ENCODE measurements at places on chromosomes 12 and 14. TPM values are rescaled to one million over a fixed set of nuclear protein-coding genes. Genes with fewer than 3 reads are reported as not detected.

GRCh38 chr14:51396222-51396815 lies 156.3 kb downstream of the TMX1 start:
- peak; percentile 74 for DNase-seq

DNA sequence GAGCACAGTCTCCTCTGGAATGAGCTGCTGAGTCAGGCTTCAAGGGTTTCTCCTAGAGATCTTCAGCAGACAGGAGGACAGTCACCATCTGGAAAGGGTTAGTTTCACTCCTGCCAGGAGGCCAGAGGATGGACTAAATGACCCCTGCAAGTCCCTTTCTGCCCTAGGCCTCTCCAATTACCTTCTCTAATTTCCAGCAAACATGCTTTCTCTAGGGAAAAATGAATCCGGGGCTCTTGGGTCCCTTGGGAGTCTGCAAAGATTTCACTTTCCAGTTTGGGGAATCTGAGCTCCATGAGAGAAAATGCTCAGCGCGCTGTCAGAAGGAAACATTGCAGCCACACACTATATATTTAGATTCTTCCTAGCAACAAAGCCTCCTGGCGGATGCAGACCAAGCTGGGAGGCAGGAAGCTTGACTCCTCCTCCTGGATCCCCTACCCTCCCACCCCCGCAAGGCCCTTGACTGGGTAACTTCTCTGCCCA lies 184.4 kb upstream of the CCND2 start:
- peak; percentile 60 for DNase-seq

DNA sequence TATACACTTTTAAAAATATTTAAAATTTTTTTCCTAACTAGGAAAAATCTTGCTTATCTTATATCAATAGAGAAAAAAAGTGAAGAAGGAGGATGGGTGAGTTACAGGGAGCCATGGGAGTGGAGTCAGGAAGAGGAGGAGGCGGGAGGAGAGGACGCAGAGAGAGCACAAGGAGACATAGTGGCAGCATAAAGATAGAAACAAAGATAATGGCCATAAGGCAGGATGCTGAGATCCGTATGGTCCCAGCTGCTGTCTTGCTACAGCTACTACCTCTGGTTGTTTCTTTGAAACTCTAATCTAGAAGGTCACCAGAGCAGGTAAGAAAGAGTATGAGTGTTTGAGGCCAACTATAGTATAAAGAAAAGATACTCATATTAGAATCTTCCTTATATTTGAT lies 2.6 kb upstream of the SOX5 start:
- DNase-seq, result no peak

DNA sequence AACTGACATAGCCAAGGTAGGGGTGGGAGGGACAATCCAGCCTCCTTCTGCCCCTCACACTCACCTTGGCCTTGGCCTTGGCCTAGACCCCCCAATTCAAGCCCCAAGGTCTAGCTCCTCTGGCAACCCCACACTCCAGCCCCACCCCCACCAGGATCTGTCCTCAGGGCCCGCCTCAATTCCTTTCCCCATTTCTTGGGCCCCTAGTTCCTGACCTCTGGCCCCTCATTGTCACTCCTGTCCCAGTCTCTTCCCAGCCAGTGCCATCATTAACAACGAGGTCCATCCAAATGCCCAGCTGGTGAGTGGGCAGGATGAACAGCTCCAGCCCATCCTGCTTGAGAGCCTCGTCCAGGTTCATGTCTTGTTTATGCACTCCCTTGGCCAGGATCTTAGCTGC lies 6.8 kb upstream of the GDF11 start:
- DNase-seq, result no peak

DNA sequence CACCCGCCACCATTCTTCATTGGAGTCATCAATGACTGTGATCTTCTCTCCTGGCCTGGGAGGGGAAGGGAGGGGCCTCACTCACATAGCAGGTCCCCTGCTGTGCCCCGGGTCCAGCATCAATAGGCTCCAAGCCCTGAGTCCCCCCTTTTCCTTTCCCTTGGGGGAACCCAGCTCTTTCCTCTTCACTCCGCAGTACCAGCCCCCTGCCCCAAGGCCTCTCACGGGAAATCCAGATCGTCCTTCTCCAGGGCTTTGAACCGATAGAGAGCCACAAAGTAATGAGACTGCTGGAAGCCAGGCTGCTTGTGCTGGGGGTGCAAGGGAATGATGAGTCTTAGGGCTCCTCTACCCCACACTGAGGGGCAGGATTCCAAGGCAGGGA lies 6.7 kb downstream of the STAC3 start:
- no peak for DNase-seq

GRCh38 chr14:24673534-24674203 lies 39.7 kb upstream of the GZMB start:
- DNase-seq, result no peak

GRCh38 chr14:84566109-84566508 lies 963.8 kb upstream of the FLRT2 start:
- no peak for DNase-seq

DNA sequence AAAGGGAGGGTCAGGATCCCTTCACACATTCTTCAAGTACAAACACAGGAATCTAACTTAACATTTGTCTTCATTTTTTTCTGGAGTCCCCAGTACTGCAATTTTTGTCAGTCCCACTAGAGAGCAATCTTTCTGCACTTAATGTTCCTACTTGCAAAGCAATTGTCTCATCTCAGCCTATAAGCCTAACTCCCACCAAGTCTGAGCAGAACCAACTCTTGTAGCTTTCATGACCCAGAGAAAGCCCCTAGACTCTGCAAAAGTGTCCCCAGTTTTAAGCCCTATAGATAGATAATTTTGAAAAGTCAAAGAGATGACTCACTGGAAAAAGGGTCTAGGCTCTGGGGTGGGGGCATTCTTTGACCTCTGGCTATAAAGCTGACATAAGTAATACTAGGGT lies 1.8 kb upstream of the ZBTB39 start:
- peak; percentile 89 for DNase-seq

DNA sequence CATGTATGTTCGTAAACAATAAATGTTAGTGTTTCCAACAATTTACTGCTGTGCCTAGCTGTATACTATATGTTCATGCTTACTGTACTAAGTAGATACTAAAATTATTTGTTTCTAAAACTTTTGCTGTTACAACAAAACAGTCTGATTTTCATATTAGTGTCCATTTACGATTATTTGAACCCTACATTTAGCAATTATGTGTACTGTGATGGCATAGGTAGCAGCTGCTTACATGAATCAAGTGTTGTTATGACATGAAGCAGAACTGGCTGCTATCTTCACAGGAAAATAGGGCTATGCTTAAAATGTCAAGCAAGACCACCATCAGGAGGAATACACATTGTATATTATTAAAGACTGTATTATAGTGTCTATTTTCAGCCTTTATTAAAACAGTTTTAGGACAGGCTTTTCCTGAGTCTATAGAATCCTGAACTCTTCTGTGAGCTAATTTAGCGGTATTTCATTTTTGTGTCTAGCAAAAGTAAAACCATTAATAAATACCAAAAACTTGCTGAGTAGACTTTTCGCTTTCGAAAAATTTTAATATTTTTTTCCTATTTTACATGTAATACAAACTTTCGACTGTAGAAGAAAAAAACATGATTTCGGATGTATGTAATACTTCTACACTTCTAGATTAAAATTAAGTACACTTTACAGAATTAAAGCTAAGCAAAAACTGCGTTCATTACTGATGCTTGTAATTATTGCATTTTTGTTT lies 1.1 kb upstream of the WDR89 start:
- DNase-seq, result no peak

GRCh38 chr14:54169254-54169924 lies 212.8 kb upstream of the BMP4 start:
- DNase-seq, result no peak

- DNase-seq, result no peak
Measured at GRCh38 chr12:49478949-49479664, 59.7 kb upstream of the KCNH3 start.

- DNase-seq, result no peak
Measured at GRCh38 chr12:24256684-24257083, 307.2 kb upstream of the SOX5 start.

GRCh38 chr12:64997858-64998257 lies 123.2 kb downstream of the WIF1 start:
- no peak for DNase-seq

DNA sequence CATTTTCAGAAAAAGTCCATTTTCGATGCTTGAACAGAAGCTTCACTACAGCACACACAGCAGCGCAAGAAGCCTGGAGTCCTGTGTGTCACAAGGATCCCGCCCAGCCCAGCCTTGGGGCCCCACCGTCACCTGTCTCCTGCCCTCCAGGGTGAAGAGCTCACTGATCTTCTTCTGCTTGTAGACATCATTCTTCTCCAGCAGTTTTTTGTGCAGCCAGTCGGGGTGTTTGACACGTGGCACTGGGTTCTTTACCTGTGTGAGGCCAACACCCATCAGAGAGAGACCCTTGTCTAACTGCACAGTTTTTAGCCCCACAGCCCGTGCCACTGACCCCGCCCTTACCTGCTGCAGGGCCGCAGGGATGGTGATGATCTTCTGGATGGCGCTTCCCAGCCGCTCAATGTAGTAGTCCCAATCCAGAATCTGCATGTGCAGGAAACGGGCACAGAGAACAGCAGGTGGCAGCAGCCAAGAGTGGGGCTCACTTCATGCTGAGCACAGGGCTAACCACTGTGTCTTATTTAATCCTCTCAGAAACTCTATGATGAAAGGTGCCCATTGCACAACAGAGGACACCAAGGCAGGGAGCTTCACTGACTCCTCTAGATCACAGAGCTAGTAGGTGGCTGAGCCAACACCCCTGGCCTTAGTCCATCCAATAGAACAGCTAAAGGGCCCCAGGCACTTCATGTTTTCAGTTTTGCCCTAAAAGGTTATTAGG lies 30.0 kb downstream of the POLE start:
- DNase-seq, result no peak

GRCh38 chr12:52235822-52236361 lies 2.8 kb downstream of the KRT7 start:
- DNase-seq, result peak; percentile 32

DNA sequence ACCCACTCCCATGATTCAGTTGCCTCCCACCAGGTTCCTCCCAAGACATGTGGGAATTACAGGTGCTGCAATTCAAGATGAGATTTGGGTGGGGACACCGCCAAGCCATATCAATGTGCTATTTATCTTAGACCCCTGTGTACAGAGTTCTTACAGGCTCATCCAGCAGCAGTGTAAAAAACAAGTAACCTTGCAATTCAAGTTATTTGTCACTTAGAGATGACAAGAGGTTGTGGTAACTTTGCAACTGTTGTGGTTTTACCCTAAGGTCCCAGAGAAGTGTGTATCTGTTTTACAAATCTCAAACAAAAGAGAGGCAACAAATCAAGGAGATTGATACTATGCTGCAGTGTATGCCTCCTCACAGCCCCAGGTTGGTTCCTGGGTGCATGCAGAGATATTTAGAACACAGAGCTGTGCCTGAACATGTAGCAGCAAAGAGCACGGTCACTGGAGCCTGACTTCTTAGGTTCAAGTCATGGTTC lies 11.5 kb upstream of the HELB start:
- no peak for DNase-seq

- DNase-seq, result no peak
Measured at GRCh38 chr14:100498068-100498467, 89.1 kb downstream of the BEGAIN start.

DNA sequence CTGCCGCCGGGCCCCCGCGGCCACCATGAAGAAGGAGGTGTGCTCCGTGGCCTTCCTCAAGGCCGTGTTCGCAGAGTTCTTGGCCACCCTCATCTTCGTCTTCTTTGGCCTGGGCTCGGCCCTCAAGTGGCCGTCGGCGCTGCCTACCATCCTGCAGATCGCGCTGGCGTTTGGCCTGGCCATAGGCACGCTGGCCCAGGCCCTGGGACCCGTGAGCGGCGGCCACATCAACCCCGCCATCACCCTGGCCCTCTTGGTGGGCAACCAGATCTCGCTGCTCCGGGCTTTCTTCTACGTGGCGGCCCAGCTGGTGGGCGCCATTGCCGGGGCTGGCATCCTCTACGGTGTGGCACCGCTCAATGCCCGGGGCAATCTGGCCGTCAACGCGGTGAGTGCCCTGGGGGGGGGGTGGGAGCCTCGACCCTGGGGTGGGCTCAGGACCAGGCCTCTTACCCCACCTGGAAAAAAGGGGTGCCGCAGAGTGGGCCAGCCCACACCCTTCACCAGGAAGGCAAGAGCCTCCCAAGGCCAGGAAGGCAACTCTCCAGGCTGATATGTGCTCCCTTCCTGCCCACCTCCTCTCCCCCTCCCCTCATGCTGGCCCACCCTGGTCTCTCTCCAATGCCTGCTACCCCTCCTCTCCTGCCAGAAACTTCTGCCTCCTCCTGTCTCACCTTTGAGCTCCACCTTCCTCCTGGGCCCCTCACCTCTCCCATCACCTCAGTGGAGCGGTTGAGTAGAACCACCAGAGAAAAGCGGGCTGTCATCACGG lies 507 bp downstream of the AQP5 start:
- peak; percentile 79 for DNase-seq

DNA sequence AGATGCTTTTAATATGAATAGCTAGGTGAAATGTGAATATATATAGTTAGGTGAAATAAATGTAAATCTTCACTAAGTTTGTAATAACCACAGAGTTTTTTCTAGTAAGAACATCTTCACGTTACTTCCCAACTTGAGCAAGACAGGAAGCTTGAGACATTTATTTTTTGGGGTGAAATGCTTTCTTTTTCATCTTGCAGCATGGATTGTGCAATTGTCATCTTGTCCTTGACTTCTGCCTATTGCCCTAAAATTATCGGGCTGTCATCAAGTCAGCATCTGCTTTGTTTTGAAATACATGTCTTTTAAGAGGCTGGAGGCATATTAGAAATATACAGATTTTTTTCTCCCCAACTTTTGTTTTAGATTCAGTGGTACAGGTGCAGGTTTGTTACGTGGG lies 433.9 kb downstream of the PCNX1 start:
- no peak for DNase-seq

DNA sequence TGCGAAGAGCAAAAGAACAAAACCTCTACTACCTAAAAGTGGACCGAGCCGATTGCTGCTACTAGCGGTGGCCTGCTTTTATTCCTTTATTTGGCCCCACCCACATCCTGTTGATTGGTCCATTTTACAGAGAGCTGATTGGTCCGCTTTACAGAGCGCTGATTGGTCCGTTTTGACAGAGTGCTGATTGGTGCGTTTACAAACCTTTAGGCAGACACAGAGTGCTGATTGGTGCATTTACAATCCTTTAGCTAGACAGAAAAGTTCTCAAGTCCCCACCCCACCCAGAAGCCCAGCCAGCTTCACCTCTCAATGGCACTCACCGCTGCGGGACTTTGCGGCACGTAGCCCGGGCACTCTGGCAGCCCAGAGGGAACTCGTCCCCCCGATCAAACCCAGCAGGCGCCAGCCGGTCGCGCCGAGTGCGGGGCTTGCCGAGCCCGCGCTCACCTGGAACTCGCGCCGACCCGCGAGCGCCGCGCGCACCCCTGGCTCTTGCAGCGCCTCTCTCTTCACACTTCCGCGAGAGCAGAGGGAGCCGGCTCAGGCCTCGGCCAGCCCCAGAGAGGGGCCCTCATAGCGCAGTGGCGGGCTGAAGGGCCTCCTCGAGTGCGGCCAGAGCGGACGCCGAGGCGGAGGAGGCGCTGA lies 8.7 kb upstream of the FGD4 start:
- no peak for DNase-seq

Gene ZNF891
- 1.4 TPM for total RNA-seq

Gene NTN4
- total RNA-seq, result 45.1 TPM

Gene CTSG
- not detected for total RNA-seq

Gene RFX4
- not detected for total RNA-seq

Gene SYNDIG1L
- total RNA-seq, result not detected

Gene EID3
- total RNA-seq, result 14.4 TPM

Gene ACVR1B
- total RNA-seq, result 13.0 TPM

Gene PPFIA2
- total RNA-seq, result 3.3 TPM

Gene WSCD2
- total RNA-seq, result 0.36 TPM

Gene JAG2
- total RNA-seq, result 3.3 TPM

Gene TAS2R8
- total RNA-seq, result 0.36 TPM

Gene FLVCR2
- 1.5 TPM for total RNA-seq

Gene NEUROD4
- not detected for total RNA-seq

Gene VRTN
- total RNA-seq, result not detected
